ENCODE measurements at places on chromosomes 7 and 10.

- no peak for DNase-seq
These were observed 58.5 kb upstream of the UBE3C start for GRCh38 chr7:157080111-157080730.

DNA sequence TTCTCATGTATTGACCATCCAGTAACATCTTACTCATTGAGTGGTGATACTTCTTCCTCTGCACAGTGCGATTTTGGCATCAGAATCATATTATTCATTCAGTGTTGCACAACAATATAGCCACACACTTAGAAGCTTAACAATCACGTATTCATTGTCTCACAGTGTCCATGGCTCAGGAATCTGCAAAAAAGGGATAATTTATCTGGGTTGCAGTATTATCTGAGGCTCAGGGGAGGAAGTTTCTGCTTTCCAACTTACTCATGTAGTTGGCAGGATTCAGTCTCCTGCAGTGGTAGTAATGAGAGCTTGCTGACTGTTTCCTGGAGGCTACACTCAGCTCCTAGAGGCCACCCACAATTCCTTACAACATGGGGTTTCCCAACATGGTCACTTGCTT is 803.6 kb downstream of the SORCS1 start:
- no peak for DNase-seq

DNA sequence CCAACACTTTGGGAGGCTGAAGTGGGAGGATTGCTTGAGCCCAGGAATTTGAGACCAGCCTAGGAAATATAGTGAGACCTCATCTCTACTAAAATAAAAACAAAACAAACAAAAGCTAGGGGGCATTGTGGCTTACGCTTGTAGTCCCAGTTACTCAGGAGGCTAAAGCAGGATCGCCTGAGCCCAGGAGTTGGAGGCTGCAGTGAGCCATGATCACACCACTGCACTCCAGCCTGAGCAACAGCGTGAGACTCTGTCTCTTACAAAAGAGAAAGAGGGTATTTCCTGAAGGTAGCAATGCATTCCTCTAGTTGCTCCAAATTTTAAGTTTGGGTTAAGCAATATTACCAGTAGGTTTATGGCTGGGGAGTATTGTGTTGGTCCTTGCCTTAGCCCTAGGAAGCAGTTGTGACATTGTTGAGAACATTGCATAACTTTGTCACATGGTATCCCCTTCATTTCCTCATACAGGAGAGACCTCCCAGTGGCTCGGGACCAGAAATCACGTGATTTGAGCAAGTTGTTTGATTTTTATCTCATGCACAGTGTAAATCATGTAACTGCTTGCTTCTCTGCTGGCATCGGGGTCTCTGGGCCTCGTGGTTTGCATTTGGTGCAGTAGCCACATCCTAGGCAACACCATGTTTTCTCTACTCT is 23.3 kb upstream of the SMARCD3 start:
- no peak for DNase-seq

GRCh38 chr10:74994854-74995253 is 116.6 kb upstream of the SAMD8 start:
- DNase-seq: no peak

- no peak for DNase-seq
These were observed 12.7 kb downstream of the MYOF start for GRCh38 chr10:93469454-93469853.

GRCh38 chr7:30148426-30148825 is 13.6 kb downstream of the MTURN start:
- DNase-seq: no peak

DNA sequence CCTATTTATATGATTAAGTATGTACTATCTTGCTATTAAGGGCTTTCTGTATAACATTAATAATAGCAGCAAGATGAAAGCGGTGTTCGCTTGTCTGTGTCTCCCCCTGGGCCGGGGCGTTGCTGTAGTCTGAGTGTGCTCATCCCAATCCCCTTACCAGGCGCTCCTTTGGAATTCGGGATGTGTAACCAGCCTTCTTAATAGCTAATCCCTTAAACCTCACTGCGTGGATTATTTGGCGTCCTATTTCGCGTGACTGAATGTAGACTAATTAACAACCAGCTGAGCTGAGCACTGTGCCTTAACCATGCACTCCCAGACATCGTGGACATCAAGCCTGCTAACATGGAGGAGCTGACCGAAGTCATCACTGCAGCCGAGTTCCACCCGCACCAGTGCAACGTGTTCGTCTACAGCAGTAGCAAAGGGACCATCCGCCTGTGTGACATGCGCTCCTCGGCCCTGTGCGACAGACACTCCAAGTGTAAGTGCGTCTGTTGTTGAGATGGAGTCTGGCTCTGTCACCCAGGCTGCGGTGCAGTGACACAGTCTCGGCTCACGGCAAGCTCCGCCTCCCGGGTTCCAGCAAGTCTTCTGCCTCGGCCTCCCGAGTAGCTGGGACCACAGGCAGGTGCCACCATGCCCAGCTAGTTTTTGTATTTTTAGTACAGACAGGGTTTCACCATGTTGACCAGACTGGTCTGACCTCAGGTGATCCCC is 36.6 kb downstream of the BNIP3 start:
- no peak for DNase-seq

- DNase-seq: no peak
These were observed 58.6 kb upstream of the COL13A1 start for GRCh38 chr10:69742928-69743602.

DNA sequence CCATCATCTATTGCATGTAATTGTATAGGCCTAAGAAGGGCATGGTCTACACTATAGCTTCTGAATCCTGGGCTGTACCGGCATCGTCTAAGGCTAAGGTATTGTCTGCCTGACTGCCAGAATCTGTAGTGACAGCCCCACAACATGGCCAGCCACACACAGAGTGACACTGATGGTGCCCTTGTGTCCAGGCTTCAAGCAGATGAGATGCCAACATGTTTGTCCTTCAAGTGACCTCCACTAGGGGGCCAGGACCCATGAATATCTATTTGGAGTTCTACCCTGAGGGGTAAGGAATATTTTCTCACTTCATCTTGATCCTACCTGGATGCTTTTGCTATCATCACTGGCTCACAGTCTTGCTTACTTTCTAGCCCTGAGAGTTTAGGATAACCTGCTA is 1.5 kb downstream of the CYP3A7 start:
- no peak for DNase-seq

DNA sequence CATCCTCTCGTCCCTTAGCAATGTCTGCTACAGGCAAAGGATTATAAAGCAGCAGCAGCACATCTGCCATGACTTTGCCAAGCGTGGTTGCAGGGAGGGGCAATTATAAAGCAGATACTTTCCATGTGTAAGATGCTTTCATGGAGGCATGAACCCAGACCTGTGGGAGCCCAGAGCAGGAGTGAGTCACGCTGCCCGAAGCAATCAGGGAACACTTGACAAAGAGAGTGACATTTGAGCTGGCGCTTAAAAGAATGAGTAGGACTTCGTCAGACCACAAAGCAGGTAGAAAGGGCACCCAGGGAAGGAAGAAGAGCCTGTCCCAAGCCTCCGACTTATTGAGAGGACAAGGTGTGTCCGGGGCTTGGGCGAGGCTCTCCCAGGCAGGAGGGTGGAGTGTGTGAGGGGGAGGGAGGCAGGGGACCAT is 147.2 kb downstream of the MYOF start:
- DNase-seq: no peak

GRCh38 chr7:70504254-70504653 is 627.7 kb upstream of the GALNT17 start:
- no peak for DNase-seq

DNA sequence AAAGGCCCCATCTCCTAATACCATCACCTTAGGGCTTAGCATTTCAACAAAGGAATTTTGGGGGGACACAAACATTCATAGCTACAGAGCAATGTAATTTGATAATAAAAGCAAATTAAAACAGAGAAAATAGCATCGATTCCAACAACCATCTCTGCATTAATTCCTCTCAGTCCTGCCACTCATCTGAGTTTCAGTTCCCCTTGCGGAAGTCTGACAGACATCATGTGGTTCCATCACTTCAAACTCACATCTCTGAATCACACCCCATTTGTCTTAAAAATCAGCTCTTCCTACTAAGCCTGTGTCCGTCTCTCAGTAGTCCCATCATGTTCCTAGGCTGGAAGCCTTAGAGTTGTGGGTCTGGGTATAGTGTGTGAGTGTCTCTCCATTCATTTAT is 3.6 kb downstream of the ADCK2 start:
- no peak for DNase-seq

- DNase-seq: no peak
These were observed 6.0 kb upstream of the PURB start for GRCh38 chr7:44891372-44891771.

DNA sequence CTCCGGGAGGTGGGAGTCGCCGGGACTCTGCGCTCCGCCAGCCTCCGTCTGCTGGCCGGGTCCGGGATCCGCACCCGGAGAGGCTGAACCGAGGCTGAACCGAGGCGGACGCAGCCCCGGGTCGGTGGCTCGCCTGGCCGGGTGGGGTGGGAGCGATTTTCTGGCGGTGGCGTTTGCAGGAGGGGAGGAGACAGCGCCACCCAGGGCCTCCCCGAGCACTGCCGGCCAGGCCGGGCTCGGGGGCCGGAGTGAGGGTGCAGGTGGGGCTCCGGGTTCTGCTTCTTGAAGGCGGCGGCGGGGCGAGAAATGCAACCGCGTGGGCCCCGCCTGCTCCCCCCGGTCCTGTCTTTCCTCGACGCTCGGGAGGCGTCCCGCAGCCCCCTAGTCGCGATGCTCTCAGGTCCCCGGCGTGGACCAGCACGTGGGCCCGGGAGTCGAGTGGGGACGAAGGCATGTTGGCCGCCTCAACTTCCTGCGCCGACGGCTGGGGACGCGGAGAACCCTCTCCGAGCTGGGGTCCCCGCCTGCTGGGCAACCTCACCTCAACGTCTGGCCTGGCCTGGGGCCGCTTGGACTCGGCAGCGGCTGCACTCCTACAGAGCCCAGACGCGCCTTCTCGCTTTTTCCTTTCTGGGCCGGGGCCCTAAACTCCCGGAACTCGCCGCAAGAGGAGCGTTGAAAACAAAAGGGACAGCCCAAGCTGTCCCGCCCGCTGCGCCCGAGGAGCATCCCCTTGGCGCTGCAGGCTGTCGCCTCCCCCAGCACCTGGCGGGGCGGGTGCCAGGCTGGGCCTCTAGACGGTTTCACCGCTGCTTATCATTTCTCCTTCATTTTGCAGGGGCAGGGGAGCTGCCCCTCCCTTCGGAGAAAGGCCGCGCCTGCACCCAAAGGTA is 25.2 kb upstream of the VAX1 start:
- no peak for DNase-seq

DNA sequence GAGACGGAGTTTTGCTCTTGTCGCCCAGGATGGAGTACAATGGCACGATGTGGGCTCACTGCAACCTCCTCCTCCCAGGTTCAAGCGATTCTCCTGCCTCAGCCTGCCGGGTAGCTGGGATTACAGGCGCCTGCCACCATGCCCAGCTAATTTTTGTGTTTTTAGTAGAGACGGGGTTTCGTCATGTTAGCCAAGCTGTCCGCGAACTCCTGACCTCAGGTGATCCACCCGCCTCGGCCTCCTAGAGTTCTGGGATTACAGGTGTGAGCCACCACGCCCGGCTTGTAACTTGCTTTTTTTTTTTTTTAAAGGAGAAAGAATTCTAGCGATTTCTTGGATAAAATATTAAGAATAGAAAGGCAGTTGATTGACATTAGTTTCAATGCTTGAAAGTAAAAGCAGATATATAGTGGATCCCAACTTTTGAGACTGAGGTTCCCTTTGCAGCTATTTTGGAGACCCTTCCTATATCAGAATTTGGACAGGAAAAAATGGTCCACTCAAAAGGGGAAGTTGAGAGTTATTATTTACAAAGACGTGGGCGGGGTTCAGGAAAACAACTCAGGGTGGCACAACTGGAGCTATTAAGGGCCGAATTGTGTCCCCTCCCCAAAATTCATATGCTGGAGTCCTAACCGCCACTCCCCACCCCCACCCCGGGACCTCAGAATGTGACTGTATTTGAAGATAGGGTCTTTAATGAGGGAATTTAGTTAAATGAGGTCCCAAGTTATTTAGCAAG is 1.3 kb upstream of the ERCC6 start:
- DNase-seq: no peak

DNA sequence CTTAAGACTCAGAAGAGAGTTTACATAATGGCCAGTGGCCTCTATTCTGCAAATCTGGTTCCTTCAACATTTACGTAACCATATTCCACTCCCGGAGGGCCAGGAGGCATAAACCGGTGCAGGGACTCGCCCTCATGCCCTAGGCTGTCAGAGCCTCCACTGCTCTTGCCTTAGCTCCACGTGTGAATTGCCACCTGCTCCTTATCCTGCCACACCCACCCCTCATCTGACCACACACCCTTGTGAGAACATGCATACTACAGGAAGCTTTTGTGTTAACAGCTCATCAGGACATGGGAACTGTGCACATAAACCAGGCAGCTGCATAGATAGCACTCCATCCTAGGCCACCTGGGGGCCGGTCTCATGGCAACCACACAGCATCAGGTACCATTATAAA is 146.7 kb upstream of the PFKP start:
- no peak for DNase-seq

- DNase-seq: no peak
These were observed 251.9 kb upstream of the KCND2 start for GRCh38 chr7:120021085-120021484.

GRCh38 chr10:13857451-13857850 is 270.7 kb downstream of the PRPF18 start:
- no peak for DNase-seq

DNA sequence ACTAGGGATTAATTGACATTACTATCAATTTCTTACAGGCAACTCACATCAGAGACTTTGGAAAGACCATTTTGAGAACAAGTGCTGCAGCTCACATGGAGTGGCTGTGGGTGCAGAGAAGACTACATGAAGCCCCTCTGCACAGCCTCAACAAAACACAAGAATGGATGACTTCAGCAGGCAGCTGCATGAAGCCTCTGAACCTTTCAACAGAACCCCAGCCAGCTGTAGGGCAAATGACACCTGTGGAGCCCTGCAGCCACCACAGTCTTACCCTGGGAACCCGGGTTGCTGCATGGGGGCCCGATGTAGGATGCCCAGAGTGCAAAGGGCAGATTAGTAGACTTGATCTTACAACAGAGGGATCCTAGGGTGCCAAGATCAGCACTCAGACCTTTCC is 62.0 kb upstream of the CAMK2B start:
- DNase-seq: no peak

- no peak for DNase-seq
These were observed 3.3 kb upstream of the CDCA7L start for GRCh38 chr7:21948887-21949540.

GRCh38 chr7:135847242-135847641 is 98.6 kb upstream of the FAM180A start:
- DNase-seq: no peak

GRCh38 chr10:79340646-79341244 is 6.5 kb upstream of the PPIF start:
- no peak for DNase-seq

DNA sequence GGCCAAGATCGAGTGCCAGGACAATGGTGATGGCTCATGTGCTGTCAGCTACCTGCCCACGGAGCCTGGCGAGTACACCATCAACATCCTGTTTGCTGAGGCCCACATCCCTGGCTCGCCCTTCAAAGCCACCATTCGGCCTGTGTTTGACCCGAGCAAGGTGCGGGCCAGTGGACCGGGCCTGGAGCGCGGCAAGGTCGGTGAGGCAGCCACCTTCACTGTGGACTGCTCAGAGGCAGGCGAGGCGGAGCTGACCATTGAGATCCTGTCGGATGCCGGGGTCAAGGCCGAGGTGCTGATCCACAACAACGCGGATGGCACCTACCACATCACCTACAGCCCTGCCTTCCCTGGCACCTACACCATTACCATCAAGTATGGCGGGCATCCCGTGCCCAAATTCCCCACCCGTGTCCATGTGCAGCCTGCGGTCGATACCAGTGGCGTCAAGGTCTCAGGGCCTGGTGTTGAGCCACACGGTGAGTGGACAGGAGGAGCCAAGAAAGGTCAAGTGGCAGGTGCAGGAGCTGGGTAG is 14.6 kb downstream of the FLNC start:
- no peak for DNase-seq

GRCh38 chr10:2279711-2280110 is 542.4 kb upstream of the ADARB2 start:
- no peak for DNase-seq
